Lung (tissue), 17 donors: ENCODE measurements at places on chromosomes 3 and 15.

GRCh38 chr3:53643757-53644156 lies 149.3 kb downstream of the CACNA1D start:
- H3K27me3 ChIP-seq, result no peaks in the 10 kb centered on the region
- H3K36me3 ChIP-seq, result no peaks in the 10 kb centered on the region
- no peak overlapping the region for H3K27ac ChIP-seq
- DNase-seq, result no peak
- peaks cover 3% of the 10 kb centered on the region for H3K4me1 ChIP-seq

DNA sequence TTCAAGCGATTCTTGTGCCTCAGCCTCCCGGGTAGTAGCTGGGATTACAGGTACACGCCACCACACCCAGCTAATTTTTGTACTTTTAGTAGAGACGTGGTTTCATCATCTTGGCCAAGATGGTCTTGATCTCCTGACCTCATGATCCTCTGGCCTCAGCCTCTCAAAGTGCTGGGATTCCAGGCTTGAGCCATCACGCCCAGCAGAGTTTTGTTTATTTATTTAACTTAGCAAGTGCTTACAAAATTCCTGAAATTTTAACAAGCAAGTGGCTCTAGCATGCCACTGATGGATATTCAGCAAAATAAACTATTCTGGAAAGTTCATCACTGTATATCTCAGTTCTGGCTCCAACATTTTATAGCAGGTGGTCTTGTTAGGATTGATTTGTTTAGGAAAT lies 585.9 kb downstream of the OTOL1 start:
- H3K27me3 ChIP-seq, result no peaks in the 10 kb centered on the region
- no peaks in the 10 kb centered on the region for H3K4me1 ChIP-seq
- no peak for DNase-seq
- H3K27ac ChIP-seq, result no peak overlapping the region
- H3K36me3 ChIP-seq, result no peaks in the 10 kb centered on the region

DNA sequence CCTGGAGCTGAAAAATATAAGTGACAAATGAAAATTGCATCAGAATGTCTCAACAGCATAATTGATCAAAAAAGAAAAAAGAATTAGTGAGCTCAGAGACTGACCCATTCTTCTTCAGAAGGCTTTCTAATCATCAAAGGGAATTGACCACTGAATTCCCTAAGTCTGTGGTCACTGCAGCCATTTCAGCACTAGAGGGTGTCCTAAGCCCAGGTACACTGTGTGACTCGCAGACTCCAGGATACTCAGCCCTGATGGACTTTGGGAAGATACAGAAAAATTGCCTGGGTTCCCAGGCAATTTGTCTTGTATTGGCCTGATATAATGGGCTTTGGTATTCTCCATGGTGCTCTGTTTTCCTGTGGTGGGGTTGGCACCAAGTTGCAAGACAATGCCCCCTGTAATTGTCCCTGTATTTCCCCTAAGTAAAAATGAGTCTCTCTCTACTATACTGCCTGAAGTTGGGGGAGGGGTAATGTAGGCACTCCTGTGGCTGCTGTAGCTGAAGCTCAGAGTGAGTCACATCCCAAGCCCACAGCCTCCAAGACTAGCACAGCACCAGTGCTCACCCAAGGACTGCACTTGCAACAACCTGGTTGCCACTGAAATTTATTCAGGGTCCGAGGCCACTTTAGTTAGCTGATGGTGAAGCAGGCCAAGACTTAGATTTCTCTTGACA lies 256.0 kb upstream of the STAC start:
- peak; percentile 3 for DNase-seq
- H3K36me3 ChIP-seq, result no peaks in the 10 kb centered on the region
- H3K4me1 ChIP-seq, result no peaks in the 10 kb centered on the region
- H3K4me3 ChIP-seq, result no peak overlapping the region

GRCh38 chr3:63135367-63135766 lies 142.7 kb upstream of the SYNPR start:
- no peak overlapping the region for H3K4me3 ChIP-seq
- H3K27me3 ChIP-seq, result no peaks in the 10 kb centered on the region
- H3K4me1 ChIP-seq, result no peaks in the 10 kb centered on the region
- DNase-seq, result peak; percentile 9
- no peaks in the 10 kb centered on the region for H3K36me3 ChIP-seq

DNA sequence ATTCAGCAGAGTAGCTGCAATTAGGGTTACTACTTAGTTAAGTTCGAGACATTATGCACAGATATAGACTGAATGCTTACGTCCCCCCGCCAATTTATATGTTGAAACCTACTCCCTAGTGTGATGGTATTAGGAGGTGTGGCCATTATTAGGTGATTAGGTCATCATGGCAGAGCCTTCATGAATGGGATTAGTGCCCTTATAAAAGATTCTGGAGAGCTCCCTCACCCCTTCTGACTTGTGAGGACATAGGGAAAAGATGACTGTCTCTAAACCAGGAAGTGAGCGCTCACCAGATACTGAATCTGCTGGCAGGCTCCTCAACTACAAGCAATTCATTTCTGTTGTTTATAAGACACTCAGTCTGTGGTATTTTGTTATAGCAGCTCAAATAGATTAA lies 25.6 kb upstream of the TEX9 start:
- no peaks in the 10 kb centered on the region for H3K36me3 ChIP-seq
- H3K27me3 ChIP-seq, result no peaks in the 10 kb centered on the region
- no peak overlapping the region for H3K4me3 ChIP-seq
- no peaks in the 10 kb centered on the region for H3K4me1 ChIP-seq
- no peak overlapping the region for H3K27ac ChIP-seq
- DNase-seq, result no peak

- peak; percentile 71 for DNase-seq
- H3K36me3 ChIP-seq, result no peaks in the 10 kb centered on the region
- no peaks in the 10 kb centered on the region for H3K27me3 ChIP-seq
- H3K4me3 ChIP-seq, result peak overlapping the region; percentile 86
- peak overlapping the region; percentile 65 for H3K27ac ChIP-seq
These were observed 3.9 kb downstream of the GATA2 start for GRCh38 chr3:128488991-128489673.

DNA sequence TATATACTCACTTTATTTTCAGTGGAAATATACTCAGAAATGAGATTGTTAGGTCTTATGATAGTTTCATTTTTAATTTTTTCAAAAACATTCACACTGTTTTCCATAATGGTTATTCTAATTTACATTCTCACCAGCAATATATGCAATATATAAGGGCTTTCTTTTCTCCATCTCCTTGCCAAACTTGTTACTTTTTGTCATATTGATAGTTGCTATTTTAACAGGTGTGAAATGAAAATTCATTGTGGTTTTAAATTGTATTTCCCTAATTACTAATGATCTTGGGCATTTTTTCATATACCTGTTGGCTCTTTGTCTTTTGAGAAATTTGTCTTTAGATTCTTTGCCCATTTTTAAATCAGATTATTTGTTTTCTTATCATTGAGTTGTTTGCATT lies 325.2 kb downstream of the DIPK2A start:
- H3K27me3 ChIP-seq, result no peaks in the 10 kb centered on the region
- H3K36me3 ChIP-seq, result no peaks in the 10 kb centered on the region
- no peak overlapping the region for H3K27ac ChIP-seq
- no peak for DNase-seq
- H3K4me1 ChIP-seq, result no peaks in the 10 kb centered on the region
